Esophagus muscularis mucosa (tissue), 4 donors: ENCODE measurements at places on chromosomes 2 and 18. TPM values are rescaled to one million over a fixed set of nuclear protein-coding genes. Genes with fewer than 3 reads are reported as not detected.
A peak's percentile ranks its signal among the peaks of the same experiment; 100 is the strongest.

DNA sequence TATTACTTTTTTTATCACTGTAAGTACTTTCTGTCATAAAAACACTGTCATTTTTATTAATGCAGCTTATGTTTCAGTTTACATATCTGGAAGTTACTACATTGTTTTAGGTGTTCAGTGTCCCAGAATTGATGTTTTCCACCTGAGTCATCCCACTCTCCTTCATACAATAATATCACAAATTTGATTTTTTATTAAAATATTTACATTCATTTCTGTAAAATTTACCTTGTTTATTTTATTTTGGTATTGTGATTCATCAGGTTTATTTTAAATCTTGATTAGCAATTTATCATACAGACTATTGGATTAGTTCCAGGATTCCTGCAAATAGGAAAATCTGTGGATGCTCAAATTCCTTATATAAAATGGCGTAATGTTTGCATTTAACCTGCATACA is 1662.9 kb downstream of the SUCLG1 start:
- no peak for DNase-seq
- peak overlapping the region; percentile 62 for H3K27ac ChIP-seq
- H3K36me3 ChIP-seq = no peaks in the 10 kb centered on the region
- H3K4me1 ChIP-seq = no peaks in the 10 kb centered on the region

GRCh38 chr2:23532391-23533337 is 147.7 kb downstream of the KLHL29 start:
- no peak for DNase-seq
- peaks cover 21% of the 10 kb centered on the region for H3K4me1 ChIP-seq
- no peaks in the 10 kb centered on the region for H3K27me3 ChIP-seq
- H3K36me3 ChIP-seq = no peaks in the 10 kb centered on the region
- peak overlapping the region; percentile 29 for H3K4me3 ChIP-seq
- peak overlapping the region; percentile 68 for H3K27ac ChIP-seq

The GMPPA gene
- 22.7 TPM for total RNA-seq

GRCh38 chr2:11102956-11103860 is 52.1 kb upstream of the SLC66A3 start:
- H3K27me3 ChIP-seq = no peaks in the 10 kb centered on the region
- DNase-seq = peak; percentile 80
- no peaks in the 10 kb centered on the region for H3K36me3 ChIP-seq
- no peak overlapping the region for H3K4me3 ChIP-seq
- no peaks in the 10 kb centered on the region for H3K4me1 ChIP-seq

The GCG gene
- total RNA-seq = not detected

- H3K4me3 ChIP-seq = no peak overlapping the region
- H3K27ac ChIP-seq = no peak overlapping the region
- no peaks in the 10 kb centered on the region for H3K36me3 ChIP-seq
These were observed 7.8 kb upstream of the CNDP2 start for GRCh38 chr18:74488354-74488753.

- peaks cover 5% of the 10 kb centered on the region for H3K36me3 ChIP-seq
- H3K4me3 ChIP-seq = peak overlapping the region; percentile 86
- H3K27me3 ChIP-seq = no peaks in the 10 kb centered on the region
- no peak for DNase-seq
These were observed 693 bp upstream of the PDK1 start for GRCh38 chr2:172555272-172555521.
